Foreskin melanocyte (primary cell): ENCODE measurements at places on chromosomes 2 and 18.

DNA sequence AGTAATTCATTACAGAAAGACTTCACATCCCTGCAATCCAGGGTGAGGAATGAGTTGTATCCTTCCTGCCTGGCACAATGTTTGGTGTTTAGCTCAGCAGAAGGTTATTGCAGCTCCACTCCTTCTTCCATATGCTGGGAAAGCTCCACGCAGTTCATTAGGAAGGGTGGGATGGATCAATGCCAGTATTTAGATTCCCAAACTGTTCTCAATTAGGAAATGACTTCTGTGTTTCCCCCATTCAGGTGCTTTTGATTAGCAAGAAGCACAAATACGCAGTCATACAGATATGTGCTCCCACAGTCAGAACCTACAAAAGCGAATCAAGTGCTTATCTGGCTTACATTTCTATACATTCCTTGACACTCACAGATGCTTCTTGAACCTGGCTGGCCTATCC, 340.6 kb downstream of the NYAP2 start:
- no peak for DNase-seq

GRCh38 chr2:206368484-206368883, 74.8 kb upstream of the ADAM23 start:
- no peak for DNase-seq

- DNase-seq = no peak
These were observed 249.7 kb upstream of the RGPD4 start for GRCh38 chr2:107576991-107577390.

DNA sequence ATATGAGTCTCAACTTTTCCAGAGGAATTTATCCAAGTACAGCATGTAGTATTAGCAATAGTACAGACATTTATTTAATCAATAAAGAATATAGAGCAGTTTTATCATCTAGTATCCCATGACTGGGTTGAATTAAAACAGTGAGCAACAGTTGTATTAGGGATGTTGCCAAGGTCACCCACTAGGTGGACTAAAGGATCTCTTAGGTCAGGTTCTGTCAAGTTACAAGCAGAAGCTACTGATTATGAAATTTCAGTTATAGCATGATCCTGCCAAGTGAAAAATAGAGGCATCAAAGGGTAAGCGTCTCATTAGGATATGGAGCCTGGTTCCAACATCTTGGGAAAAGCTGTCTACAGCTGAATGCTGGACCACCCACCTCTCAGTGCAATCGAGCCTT, 52.1 kb upstream of the LAPTM4A start:
- DNase-seq = no peak

GRCh38 chr18:58209326-58209725, 165.3 kb downstream of the NEDD4L start:
- no peak for DNase-seq

DNA sequence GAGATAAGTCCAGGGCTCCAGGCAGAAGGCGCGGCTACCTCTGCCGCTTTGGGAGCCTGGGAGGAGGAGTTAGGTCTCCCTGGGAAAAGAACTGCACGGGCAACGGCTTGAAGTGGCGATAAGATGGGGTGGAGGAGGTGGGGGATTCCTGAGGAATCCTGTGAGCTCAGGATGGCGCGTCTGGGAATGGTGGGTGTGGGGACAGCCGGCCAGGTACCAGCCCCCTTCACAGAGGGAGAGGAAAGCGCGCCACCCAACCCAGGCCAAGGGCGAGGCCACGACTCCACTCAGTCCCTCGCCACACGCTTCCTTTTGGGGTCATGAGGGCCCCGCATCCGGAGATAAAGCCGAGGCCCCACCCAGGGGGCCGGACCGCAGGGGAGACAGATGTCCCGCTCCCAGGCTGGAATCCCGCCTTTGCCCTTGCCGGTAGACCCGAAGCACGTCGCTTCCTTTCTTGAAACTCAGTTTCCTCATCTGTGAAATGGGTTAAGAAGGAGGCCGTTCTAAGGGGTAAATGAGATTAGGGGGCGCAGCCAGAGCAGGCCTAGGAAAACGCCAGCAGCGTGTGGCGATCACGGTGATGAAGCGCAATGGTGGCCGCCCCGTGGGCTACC, 1.7 kb upstream of the CTDSP1 start:
- peak; percentile 63 for DNase-seq

DNA sequence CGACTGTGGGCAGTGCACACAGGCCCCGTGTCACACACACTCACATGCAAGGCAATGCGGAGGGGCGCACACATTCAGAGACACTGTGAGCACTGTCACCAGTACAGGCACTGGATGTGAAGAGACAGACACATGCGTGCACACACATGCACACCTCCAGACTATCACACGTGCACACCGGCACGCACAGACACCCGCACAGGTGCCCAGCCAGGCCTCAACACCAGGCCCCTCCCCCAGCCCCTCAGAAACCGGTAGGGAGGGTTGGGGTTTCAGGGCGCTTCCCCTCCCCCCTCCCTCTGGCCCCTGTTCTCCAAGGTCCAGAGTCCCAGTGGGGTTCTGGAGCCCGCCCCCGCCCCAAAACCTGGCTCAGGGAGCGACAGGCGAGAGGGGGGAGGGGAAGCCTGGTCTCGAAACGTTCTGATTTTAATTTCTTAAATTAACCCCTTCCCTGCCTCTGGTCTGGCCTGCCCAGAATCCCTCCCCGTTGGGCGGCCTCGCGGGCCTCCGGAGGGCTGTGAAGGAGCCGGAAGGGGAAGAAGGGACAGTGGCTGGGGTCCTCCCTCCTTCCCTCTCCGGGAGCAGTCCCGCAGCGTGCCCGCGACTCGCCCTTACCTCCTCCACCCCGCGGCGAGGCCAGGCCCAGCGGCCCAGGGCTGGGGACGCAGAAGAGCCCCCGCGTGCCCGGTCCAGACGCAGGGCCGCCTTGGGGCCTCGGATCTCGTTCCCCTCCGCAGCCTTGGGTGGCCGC, 558 bp downstream of the FBXO41 start:
- DNase-seq = no peak

GRCh38 chr2:152406836-152407161, 71.8 kb downstream of the FMNL2 start:
- DNase-seq = no peak

DNA sequence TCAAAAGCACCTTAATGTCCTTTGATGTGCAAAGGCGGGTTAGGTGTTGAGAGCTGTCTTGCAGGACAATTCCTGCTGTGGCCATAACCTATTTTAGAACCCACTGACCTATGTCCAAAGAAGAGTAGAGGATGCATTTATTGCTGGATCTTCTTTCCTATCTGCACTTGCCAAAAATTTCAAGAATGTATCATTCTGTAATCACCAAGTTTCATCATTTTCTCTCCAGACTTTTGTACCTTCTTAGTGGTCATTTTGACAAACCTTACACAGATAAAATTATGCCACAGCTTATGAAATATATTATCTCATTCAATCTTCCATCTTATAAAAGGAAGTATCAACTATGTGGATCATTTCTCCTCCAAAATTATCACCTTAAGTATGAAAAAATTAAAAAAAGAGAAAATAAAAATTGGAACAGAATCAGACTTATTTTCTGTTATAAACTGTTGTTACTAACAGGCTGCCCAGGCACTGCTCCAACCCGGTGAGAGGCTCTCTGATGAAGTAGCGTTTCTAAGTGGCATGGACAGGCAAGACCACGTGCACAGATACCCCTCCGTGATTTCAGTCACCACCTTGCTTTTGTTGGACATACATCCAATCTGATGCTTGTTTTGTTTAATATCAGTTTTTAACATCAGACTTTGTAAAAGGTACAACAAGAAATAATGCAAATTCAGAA, 559.9 kb upstream of the ID2 start:
- no peak for DNase-seq

DNA sequence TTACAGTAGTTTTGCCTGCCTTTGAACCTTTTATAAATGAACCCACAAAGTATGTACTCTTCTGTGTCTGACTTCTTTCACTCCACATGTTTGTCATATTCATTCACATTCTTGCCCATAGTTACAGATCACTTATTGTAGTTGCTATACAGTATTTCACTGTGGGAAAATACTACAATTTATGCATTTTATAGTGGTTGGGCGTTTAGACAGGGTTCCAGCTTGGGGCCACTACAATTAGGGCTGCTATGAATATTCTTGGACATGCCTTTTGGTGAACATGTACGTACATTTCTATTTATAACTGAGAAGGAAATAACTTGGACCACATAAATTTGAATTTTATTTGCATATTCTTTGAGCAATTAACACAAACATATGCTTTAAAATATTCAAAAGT, 15.4 kb upstream of the PMAIP1 start:
- DNase-seq = peak; percentile 50
